ENCODE measurements at places on chromosomes 11 and 22.

GRCh38 chr11:8058216-8058615 is 22.8 kb upstream of the TUB start:
- no peak for DNase-seq

DNA sequence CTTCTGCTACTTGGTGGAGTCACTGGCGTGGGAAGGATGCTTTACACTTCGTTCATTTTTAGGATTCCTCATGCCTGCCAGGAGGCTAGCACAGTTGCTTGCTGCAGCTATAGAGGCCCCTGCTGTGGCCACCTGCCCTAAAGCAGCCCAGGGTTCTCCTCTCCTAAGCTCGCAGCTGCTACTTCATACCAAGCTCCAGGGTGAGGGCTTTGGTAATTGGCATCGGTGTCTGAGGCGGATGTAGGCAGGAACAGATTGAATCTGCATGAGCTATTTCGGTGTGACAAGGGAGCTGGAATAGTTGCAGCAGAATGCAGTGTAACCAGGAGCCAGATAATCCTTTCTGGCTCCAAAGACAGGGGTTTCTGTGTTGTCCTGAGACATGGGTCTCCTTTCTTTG is 133.1 kb downstream of the MICAL2 start:
- DNase-seq, result no peak

DNA sequence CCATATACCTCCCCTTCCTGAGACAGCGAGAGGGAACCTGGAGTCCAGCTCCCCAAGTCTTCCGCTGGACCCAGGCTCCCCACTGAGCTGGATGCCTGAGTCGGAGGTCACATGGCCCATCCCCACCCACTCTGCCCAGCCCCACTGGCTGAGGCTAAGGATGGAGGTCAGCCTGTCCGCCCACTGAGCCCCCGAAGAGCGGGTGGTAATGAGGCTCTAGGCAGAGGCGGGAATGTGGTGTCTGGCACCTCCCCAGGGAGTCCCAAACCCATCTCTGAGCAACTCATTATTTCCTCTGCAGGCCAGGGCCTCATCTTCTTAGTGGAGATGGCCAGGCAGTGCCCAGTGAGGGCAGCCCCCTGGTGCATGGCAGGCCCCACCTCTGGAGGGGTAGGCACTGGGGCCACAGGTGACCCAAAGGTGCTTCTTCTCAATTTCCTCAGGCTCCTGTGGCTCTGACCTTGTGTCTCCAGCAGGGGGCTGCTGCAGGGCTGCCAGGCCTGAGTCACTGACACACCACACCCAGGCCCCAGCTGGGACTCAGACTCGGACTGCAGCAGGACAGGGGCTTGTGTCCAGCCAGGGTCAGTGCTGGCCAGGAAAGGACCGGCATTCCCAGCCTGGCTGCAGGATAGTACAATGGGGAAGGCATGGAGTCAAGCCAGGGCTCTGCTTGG is 10.2 kb upstream of the PDE2A start:
- DNase-seq, result peak; percentile 71

DNA sequence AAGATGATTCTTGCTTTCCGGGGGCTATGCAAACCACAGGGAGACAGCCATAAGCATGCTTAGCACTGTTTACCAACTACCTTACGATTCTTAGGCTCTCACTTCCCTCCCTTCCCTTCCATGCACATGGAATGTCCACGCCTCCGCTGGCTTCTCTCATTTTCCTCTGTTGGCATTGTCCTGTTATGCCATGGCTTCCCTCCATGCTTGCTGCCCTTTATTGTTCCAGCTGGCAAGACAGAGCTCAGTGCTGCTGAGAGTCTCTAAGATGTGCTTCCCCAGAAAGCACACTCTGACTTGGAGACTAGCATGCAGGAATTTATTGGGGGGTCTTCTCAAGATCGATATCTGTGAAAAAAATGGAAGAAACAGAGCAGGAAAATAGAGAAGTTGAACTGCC is 379.2 kb downstream of the NELL1 start:
- no peak for DNase-seq

GRCh38 chr11:64403106-64403505 is 44.1 kb downstream of the RPS6KA4 start:
- DNase-seq, result no peak

GRCh38 chr11:1776944-1777715 is 13.4 kb upstream of the CTSD start:
- no peak for DNase-seq

- no peak for DNase-seq
Measured at GRCh38 chr11:104844451-104844850, 53.8 kb downstream of the CASP12 start.

GRCh38 chr11:93736129-93736528 is 5.2 kb downstream of the TAF1D start:
- DNase-seq, result no peak

Data from ELF-1 (cell line).